Fibroblast of pulmonary artery (primary cell): ENCODE measurements at places on chromosomes 7 and 10.

DNA sequence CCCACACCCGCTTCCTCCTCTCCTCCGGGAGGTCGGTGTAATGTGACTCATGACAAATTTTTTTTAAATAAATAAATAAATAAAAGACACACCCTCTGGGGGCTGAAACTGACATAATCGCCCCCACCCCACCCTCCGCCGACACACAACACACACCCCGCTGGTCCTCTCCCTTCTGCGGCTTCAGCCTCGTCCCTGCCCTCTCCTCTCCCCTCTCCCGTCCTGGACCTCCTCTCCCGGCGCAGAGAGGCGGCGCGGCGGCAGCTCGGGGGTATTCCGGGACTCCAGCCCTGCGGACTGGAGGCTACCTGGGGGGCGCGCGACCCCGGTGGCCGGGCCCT lies 686 bp downstream of the ABI1 start:
- DNase-seq, result peak; percentile 76

GRCh38 chr7:44272456-44272855 lies 52.9 kb downstream of the CAMK2B start:
- DNase-seq, result no peak

- no peak for DNase-seq
These were observed 103.8 kb downstream of the BUB3 start for GRCh38 chr10:123257904-123258456.

GRCh38 chr7:96287559-96287958 lies 34.3 kb downstream of the SLC25A13 start:
- no peak for DNase-seq

- no peak for DNase-seq
These were observed 109.7 kb upstream of the GDF10 start for GRCh38 chr10:47190301-47190700.

DNA sequence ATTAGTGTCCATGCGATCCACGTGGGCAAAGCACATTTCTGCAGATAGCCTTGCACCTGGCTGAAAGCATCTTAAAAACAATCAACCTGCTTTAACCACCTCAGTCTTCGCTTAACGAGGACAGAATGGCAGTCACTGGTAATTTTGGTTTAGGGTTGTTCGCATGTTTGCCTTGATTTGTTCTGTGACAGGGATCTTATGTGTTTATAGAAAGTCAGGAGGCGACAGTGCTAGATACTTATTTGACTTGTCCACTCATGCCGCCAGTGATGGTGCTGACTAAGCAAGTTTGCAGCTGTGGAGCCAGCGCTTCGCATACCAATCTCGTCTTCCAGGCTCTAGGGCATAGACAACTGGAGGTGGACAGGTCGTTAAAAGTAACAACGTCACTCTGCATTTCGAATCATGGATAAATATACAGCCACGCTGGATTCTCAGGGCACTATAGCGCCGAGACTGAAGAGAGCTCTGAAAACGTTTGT lies 1.2 kb upstream of the TMEM243 start:
- DNase-seq, result no peak

DNA sequence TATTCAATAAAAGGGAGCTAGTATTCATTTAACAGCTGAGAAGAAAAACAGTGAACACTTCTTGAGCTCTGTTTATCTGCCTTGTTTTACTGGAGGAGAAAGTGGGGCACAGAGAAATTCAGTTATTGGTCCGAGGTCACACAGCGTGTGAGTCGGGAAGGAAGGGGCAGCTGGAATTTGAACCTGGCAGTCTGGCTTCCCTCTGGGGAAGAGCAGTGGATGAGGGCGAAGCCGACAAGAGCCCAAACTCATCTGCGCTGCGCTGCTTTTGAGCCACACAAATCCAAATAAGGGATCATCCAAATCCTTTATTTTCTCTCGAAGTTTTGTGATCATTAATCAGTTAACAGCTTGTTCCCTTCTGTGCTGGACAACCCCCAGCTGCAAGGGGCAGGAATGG lies 23.7 kb upstream of the PFKFB3 start:
- DNase-seq, result no peak

- DNase-seq, result peak; percentile 33
These were observed 53.6 kb downstream of the AGMO start for GRCh38 chr7:15508258-15508657.

DNA sequence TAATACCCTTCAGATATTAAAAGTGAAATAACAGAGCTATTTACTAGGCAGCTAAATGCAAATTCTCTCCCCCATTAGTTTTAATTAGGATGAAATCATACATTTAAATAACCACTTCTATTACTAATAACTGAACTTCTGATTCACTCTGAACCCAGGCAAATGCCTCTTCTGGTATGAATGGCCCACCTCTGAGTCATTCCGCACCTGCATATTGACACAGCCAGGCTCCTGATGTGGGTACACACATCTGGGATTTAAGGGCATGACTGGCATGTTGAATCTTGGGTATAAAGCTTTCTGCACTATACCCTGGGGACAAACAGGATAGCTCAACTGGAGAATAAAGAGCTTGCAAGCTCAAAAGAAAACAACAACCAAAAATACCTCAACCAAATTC lies 140.9 kb downstream of the AUTS2 start:
- no peak for DNase-seq

- no peak for DNase-seq
These were observed 283.8 kb upstream of the C7orf33 start for GRCh38 chr7:148306759-148307158.

DNA sequence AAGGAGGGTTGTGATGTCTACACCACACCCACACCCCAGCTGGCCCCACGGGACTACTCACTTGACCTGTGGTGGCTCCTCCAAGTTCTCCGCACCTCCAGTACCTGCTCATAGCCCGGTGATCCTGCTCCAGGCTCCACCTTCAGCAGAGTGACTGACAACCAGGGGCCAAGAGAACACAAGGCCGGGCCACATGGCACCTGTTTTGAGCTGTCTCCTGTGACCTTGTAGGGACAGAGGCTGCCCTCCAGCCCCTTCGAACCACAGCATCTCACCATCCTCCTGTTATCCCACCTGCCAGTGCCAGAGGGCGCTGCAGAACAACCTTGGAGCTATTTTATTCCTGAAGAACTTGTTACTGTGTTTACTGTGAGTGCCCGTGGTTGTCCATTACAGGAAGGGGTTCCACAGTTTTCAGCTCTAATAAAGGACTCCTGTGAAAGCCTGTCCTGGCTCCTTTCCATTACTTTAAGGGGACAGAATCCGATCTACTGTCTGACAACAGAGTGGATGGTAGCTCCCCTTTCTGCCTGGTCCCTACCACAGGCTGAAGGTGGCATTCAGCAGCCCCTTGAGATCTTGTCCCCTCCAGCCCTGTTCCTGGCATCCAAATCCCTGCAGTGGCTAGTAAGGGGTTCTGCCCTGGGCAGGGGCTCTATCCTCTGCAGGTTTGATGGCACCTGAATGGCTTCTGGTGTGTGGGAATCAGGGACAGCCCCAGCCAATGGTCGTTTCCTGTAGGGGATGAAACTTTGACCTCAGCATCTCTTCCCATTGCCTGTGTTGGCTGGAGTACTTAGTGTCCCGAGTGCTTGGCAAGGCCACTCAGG lies 50.8 kb downstream of the C10orf120 start:
- DNase-seq, result peak; percentile 50

GRCh38 chr7:33039257-33039902 lies 23.2 kb downstream of the NT5C3A start:
- DNase-seq, result peak; percentile 37

GRCh38 chr7:153939654-153940053 lies 112.5 kb upstream of the DPP6 start:
- DNase-seq, result no peak

GRCh38 chr10:98364432-98365102 lies 50.4 kb downstream of the PYROXD2 start:
- no peak for DNase-seq

DNA sequence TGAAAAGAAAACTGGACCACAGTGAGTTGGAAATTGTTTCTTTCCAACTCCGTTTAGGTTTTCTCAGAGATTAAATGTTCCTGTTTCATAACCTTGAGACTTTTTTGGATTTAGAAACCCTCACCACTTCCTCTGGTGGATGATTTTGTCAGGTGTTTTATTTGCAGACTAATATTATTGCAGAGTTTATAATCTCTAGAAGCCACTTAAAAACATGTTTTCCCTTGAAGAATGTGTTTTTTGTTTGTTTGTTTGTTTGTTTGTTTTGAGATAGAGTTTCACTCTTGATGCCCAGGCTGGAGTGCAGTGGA lies 520 bp upstream of the MICU1 start:
- DNase-seq, result no peak

GRCh38 chr10:2813286-2813685 lies 254.1 kb upstream of the PFKP start:
- DNase-seq, result no peak
